ENCODE measurements at places on chromosomes 16 and 17.

DNA sequence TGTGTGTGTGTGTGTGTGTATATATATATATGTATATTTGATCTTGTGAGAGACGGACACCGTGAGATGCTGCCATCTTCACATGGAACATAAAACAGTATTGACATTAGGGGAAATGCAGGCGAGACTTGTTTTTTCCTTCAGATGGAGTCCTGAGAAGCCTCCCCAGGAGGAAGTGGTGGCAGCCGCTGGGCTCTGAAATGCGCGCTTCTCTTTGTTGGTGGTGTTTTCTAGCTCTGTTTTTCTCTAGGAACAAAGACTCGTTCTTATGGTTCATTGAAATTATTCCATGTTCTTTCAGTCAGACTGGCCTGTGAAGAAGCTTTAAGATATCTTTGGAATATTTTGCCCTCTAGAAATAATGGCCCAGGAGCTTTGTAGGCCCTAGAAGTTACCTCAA, 32.9 kb downstream of the SNX29 start:
- DNase-seq = no peak

- no peak for DNase-seq
Observed at GRCh38 chr16:79868841-79869240, 268.3 kb upstream of the MAF start.

DNA sequence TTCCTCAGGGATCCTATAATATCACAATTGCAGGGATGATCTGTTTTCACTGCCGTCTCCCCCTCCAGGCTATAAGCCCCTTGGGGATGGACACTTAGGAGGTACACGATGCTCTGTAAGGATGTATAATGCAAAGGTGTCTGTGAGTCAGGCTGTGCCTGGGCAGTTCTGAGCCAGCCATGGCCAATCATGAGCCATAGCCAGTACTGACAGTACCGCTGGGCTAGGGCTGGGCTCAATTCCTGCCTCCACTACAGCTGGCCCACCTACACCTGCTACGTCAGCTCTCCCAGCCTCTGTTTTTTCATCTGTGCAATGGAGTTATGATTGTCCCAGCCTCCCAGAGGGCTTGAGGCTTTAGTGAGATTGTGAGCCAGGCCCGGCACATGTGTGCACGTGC, 2.8 kb upstream of the WNT9B start:
- no peak for DNase-seq

DNA sequence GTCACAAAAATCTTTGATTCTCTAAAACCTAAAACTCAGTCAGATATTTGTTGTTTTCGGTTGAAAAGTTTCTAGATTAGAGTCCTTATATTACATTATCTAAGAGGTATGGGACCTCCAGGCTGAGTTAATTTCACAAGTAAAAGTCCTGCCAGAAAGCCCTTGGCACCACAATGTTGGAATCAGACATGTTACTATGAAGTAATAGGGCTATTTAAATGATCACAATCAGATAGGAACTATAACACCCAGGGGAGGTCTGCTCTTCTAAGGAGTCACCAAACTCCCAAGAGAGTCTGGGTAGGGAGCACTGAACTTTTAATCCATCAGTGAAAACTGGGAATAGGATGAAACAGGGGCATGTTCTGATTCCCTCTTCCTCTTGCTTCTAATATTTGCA, 54.2 kb downstream of the WIPI1 start:
- no peak for DNase-seq

DNA sequence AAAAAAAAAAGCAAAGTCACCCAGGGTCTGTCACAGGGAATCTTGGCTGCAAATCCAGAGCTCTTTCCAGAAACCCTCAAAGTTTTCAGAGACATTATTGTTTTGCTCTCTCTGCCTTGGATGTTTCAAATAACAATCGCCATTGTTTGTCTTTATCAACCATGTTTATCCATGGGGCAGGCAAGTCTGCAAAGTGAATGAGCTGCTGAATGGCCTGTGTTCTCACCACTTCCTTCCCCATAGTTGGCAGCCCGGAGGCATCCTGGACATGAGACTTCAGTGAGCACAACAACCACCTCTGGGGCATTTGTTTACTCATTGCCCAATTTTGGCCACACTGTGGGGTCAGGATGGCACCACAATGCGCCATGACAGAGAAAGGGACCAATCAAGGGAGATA, 53.1 kb upstream of the USP7 start:
- peak; percentile 49 for DNase-seq

DNA sequence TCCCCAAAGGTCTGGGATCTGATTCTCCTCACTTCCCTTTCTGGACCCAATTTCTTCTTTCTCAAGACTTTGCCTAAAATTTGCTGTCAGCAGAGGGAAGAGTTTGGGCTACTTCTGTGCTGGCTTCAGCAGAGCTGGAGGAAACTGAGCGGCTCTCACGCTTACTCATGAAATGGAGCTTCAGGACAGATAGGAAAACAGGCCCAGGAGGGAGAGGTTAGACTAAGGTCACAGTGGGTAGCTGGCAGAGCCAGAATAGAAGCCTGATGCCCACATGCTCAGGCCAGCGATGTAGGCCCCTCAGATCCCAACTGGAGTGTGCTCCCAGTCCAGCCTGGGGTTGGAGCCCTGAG, 593 bp downstream of the SLC38A7 start:
- DNase-seq = no peak

DNA sequence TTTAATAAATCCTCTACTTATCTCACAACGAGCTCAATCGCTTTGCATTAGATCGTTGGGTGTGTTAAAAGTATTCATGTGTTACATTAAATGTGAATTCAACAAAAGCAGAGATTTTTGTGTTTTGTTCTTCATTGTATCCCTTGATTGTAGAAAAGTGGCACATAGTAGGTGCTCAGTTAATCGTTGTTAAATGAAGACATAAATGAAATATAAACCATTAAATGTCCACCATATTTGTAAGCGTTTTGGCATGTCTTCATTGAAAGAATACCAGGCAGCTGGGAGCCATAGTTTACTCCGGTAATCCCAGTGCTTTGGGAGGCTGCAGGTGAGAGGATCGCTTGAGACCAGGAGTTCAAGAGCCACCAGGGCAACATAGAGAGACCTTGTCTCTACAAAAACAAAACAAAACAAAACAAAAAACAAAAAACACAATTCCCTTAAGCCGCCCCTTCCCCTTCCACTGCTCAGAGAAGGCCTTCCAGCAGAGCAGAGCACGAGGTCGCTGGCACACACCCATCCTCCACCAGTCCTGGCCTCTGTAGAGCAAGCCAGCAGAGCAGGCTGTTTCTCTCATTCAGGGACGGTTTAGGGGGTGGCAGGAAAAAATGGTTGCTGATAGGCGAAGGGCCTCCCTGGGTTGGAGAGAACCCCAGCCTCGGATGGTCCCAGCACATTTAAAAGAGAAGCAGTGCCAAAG, 673 bp upstream of the CHD9 start:
- DNase-seq = no peak

GRCh38 chr16:65377195-65377594, 255.3 kb upstream of the CDH11 start:
- no peak for DNase-seq

GRCh38 chr16:58509256-58510096, 5.8 kb upstream of the SETD6 start:
- no peak for DNase-seq

GRCh38 chr16:3188925-3189825, 1.2 kb downstream of the OR1F1 start:
- DNase-seq = no peak

GRCh38 chr17:74618451-74618850, 5.1 kb downstream of the CD300E start:
- DNase-seq = no peak

DNA sequence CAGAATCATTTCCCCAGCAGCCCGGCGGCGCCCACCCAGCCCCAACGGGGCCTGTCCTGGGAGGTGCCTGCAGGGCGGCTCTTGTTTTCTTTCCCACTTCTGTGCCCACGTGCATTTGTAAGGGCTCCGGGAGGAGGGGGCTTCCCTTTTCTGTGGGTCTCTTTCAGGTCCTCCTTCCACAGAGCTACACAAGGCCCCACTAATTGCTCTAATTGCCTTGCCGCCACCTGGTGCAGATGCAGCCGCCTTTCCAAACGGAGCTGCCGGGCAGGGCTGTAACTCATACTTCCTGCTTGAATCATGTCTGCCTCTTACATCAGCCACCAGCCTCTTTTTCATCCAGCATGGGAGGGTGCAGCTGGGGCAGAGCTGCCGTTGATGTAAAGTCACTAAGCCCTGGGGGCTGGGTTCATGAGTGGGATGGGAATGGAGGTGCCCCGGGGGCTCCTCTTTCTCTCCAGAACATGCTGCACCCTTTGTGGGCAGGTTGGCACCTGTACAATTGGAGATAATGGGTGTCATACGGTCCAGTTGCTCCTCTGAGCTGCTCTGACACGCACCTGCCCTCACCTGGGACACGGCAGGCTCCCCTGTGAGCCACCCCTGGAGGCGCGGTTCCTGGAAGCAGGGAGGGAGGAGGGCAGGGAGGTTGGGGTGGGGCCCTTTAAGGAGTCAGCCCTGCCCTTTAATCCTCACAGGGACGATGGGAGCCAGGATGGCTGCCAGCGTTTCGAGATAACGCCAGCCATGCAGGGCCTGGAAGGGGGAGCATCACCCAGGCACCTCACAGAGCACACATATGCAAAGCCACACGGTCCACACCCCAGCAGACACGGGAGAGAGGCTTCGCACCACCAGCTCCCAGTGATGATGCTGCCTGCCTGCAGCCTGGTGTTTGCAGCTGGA, 41.1 kb upstream of the KLHDC4 start:
- no peak for DNase-seq

DNA sequence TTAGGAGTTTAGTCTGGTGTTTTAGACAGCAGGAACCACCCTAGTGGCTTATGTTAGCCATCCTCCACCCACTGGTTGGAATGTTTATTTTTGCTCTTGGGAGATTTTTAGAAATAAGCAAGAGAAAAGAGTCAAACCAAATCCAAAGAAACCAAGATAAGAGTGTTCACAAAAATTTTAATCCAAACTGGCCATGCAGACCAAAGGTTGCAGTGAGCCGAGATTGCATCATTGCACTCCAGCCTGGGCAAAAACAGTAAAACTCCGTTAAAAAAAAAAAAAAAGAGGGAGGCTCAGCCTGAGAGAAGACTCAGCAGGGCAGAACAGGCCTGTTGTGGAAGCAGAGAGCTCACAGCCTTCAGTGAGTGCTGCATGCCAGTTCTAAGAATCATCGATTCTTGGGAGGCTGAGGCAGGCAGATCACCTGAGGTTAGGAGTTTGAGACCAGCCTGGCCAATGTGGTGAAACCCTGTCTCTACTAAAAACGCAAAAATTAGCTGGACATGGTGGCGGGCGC, 12.2 kb upstream of the C16orf54 start:
- no peak for DNase-seq

GRCh38 chr17:64496348-64496785, 487 bp downstream of the POLG2 start:
- no peak for DNase-seq

DNA sequence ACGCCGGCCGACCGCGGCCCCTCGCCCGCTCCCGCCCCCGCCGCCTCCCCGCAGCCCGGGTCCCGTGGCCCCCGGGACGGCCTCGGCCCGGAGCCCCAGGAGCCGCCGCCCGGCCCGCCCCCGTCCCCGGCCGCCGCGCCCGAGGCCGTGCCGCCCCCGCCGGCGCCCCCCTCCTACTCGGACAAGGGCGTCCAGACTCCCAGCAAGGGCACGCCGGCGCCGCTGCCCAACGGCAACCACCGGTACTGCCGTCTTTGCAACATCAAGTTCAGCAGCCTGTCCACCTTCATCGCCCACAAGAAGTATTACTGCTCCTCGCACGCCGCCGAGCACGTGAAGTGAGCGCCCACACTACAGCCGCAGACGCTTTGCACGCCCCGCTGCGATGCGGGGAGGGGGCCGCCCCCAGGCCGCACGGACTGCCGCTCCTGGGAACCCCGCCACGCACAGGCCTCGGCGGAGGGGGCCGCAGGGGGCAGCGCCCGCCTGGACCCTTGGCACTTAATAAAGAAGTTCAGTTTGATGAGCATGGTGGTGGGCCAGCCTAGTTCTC, 35.5 kb upstream of the ZC3H18 start:
- DNase-seq = peak; percentile 6

Measured in COLO829 (cell line).